ENCODE measurements at places on chromosomes 11 and 22.

GRCh38 chr22:37953437-37954179 lies at the start of the genes C22orf23 and POLR2F:
C22orf23 (minus strand) TSS chr22:37953601; CDS start chr22:37953149, 452 bp downstream.
POLR2F (plus strand) TSS chr22:37953699; CDS start chr22:37953788, 89 bp downstream.
- DNase-seq = peak; percentile 95

DNA sequence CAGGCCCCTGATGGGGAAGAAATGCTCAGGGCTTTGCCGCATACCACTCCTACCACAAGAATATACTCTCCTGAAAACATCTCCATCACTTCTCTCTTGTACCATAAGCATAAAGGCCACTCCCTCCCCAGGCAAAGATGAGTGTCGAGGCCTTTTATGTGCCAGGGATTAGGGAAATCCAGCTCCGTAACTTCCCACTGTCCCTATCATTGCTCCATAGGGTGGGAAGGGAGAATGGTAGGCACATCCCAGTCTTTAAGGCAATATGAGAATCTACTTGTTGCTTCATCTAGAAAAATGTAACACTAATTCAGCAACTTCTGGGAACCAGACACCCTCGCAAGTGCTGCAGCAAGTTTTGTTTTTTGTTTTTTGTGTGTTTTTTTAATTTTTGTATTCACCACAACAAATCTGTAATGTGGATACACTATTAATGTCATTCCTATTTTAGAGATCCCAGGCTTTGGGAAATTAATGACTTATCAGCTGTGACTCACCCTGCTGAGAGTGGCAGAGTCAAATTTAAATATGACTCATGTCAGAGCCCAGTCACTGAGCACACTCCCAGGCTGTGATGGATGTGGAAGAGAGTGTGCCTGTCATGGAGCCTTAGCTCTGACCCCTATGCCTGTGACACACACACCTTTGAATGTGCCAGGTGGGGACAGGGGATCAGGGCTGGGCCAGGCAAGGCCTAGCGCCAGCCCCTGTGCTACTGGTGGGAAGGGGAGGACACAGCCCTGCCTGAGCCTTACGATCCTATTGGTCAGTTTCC lies 23.4 kb downstream of the PANX1 start:
- DNase-seq = no peak

- no peak for DNase-seq
Observed at GRCh38 chr11:65083134-65083833, 556 bp downstream of the CDCA5 start.

DNA sequence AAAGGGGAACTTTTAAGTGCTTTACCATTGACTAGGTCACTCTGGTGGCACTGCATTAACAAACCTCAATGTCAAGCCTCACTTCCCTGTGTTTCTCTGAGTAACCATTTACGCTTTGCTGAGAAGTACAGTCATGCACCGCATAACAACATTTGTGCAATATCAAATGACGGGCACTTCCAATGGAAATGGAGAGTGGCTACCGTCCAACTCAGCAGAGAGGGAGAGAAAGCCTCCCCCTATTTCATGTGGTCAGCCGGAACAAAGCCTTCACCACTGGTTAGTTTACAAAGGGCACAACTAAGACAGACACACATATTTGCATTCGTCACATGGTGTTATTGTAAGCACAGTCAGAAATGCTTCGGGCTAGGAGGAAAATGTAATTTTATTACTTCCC lies 117.3 kb downstream of the RASSF10 start:
- DNase-seq = no peak

DNA sequence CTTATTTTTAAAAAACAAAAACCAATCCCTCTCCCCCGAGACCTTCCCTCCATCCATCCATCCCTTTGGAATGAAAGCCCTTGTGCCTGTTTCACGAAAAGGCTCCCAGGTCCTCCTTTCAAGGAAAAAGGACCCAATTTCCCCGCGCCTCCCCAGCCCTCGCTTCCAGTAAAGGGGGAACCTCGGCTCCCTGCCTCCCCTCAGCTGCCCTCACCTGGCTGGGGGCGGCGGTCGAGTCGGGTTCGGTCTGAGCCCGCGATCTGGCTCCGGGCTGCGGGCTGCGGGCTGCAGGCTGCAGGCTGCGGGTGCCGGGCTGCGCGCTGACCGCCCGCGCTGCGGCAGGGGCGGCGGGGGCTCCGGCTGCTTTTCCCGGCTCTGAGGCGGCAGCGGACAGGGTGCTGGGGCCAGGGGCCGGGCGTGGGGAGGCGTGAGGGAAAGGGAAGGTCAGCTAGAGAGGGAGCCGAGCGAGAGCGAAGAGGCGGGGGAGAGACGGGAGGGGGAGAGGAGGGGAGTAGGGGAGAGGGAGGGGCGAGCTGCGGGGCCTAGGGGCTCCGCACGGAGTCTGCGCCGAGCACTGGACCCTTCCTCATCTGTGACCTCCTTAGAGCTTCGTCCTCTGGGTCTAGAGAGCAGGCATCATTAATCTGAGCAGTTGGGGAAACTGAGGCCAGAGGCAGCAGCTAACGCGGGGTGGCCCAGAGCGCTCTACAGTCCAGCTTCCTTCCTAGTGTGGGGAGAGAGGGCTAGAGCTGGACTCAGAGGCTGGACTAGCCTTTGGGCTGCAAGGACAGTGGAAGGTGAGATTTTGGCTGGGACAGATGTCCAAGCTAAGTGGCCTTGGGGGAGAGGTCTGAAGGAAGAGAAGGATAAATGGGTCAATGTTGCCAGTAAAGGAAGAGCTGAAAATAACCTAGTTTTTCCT lies at the start of gene C1QTNF4:
Gene C1QTNF4, minus strand, starts transcription at position 478 of the 922 bp plus-strand sequence. CDS start 3,601 bp downstream, outside the sequence.
- DNase-seq = no peak

GRCh38 chr11:103086461-103086860 lies 5.5 kb downstream of the DCUN1D5 start:
- DNase-seq = no peak

DNA sequence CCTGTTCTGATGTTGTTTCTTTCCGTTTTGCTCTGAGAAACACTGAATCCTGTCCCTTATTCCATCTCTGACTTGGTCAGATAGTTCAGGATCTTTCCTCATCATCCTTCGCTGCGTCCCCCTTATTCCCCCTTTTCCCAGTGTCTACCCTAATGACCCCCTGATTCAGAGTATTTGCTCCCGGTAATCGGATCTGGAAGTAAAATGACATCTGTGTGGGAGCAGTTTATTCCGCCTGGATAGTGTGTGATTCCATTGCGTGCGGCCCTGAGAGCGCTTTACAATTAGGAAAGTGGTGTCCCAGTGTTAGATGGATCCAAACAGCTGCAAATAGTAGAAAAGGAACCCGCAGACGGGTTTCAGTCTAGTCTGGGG lies 606 bp downstream of the DRG1 start:
- no peak for DNase-seq

DNA sequence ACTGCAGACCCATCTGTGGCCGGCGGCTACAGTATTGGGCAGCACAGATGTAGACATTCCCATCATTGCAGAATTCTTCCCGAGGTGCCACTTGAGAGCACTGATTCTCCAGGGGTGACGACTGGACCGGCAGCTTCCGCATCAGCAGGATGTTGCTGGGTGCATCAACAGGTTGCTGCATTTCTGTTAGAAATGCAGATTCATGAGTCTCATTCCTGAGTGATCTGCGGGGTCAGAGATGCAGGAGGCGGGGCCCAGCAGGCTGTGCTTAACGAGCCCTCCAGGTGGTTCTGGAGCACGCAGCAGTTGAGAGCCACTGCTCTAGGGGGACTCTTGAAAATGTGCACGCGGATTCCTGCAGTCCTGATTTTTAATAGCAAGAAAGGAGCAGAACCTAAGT lies 321.8 kb downstream of the TBC1D22A start:
- no peak for DNase-seq

GRCh38 chr22:20863366-20863765 lies 4.6 kb downstream of the SNAP29 start:
- DNase-seq = no peak

DNA sequence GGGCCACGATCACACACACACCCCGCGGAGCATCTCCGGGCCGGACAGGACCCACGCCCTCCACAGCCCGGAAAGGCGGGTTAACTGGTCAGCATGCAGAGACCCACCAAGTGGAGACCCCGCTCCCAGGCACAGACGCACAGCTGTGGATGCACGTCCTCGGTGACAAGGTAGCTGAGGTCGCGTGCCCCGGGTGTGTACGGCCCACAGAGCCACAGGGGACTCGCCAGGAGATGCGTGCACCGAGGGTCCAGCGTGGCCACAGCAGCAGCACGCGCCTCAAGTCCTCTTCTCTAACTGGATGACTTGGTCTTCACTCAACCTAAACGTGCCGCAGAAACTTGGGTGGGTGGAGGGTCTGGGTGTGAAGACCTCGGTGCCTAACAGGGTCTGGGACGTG lies 5.5 kb downstream of the H19 start:
- DNase-seq = no peak

DNA sequence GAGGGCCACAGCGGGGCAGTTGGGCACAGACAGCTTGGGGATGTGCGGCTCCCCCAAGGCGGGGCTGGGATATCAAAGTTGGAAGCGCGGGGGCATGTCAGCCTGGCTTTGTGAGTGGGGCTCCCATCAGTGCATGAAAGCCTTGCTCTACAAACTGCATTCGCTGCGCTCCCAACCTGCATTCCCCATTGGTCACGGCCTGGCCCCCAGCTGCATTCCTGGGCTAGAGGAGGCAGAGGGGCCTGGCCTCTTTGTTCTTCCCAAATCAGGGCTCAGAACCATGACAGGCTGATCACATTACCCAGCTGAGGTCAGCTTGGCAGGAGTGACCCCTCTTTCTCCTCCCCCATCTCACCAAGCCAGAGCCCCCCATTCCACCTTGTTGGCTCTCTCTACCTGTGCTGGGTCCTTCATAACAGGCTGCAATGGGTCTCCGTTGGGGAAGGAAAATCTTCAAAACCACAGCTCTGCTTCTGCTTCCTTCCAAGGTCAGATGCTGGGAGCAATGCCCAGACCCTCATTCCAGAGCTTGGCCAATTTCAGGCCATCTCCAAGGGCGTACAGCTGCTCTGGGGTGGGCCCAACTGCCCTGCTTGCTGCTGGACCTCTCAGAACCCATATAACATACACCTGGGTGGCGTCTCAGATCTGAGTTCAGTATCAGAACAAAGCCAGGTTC lies 38.7 kb upstream of the CDON start:
- no peak for DNase-seq

Measured in T follicular helper cell (primary cell).